ENCODE measurements at places on chromosomes 6 and 20. TPM values are rescaled to one million over a fixed set of nuclear protein-coding genes. Genes with fewer than 3 reads are reported as not detected.

TAAR9 gene
- not detected for polyA plus RNA-seq

ACTL10 gene
- 1.2 TPM for polyA plus RNA-seq

PRICKLE4 gene
- polyA plus RNA-seq, result 0.60 TPM

MUCL3 gene
- not detected for polyA plus RNA-seq

PAK5 gene
- polyA plus RNA-seq, result not detected

GPANK1 gene
- 22.6 TPM for polyA plus RNA-seq

KIAA1755 gene
- not detected for polyA plus RNA-seq

MYBL2 gene
- 5.2 TPM for polyA plus RNA-seq

PARD6B gene
- 0.84 TPM for polyA plus RNA-seq

TSBP1 gene
- not detected for polyA plus RNA-seq

- no peak overlapping the region for H3K27ac ChIP-seq
- peaks cover 58% of the 10 kb centered on the region for H3K4me1 ChIP-seq
- H3K27me3 ChIP-seq, result no peaks in the 10 kb centered on the region
These were observed 20.8 kb downstream of the GFOD1 start for GRCh38 chr6:13466304-13467215.

DNA sequence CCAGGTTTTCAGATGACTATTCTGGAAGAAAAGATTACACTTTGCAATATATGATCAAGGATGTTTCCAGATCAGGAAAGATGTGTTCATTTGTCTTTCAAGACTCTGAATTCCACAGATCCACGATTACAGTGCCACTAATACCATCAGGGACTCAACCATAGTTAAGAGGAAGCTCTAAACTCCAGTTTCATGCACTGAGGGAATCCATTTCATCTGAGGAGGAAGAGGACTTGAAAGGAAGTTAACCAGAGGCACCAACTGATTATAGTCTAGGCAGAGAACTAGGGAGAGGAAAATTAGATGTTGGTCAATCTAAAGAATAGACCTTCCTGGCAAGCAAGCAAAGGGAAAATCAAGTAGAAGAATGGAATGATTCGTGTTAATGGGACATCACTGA lies 218.3 kb upstream of the PRDM1 start:
- H3K27me3 ChIP-seq, result no peaks in the 10 kb centered on the region
- H3K36me3 ChIP-seq, result no peaks in the 10 kb centered on the region
- H3K27ac ChIP-seq, result no peak overlapping the region
- no peak for DNase-seq
- peaks cover 37% of the 10 kb centered on the region for H3K4me1 ChIP-seq
- H3K4me3 ChIP-seq, result no peak overlapping the region

DNA sequence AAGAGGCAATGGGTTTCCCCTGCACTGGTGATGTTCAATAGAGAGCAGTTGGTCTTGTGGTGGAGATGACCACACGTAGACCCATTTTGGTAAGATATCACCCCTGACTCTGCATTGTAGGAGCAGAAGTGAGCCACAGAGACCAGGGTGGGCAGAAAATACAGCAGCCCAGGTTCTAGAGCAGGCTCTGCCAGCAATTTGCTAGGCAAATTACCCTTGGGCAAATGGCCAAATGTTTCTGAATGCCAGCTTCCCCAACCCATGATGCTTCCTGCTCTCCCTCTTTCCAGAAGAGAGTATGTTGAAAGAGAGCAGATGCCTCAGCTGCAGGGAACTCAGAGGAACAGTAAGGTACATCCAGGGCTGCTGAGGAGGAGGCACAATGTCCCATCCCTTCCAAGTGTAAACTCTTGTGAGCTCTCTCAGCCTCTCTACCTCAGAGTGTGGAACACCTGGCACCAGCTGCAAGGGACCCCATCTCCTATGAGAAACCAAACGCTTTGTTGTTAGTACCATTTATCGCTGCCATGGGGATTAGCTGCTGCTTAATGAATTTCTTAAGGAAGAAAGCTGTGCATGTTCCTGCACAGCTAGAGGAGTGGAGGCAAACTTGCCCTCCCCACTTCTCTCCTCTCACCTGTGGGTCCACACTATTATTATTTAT lies 317.5 kb upstream of the MOCS1 start:
- no peak overlapping the region for H3K4me3 ChIP-seq
- no peak overlapping the region for H3K27ac ChIP-seq
- H3K4me1 ChIP-seq, result no peaks in the 10 kb centered on the region
- H3K36me3 ChIP-seq, result no peaks in the 10 kb centered on the region

GRCh38 chr6:30894935-30895334 lies 10.6 kb downstream of the DDR1 start:
- no peak overlapping the region for H3K27ac ChIP-seq
- H3K4me1 ChIP-seq, result no peaks in the 10 kb centered on the region
- H3K36me3 ChIP-seq, result no peaks in the 10 kb centered on the region
- no peak overlapping the region for H3K4me3 ChIP-seq
- DNase-seq, result no peak

GRCh38 chr6:112017169-112017568 lies 36.7 kb upstream of the CCN6 start:
- H3K36me3 ChIP-seq, result no peaks in the 10 kb centered on the region
- DNase-seq, result no peak

GRCh38 chr20:6613280-6613861 lies 154.1 kb upstream of the BMP2 start:
- H3K27me3 ChIP-seq, result no peaks in the 10 kb centered on the region
- H3K27ac ChIP-seq, result no peak overlapping the region
- no peak overlapping the region for H3K4me3 ChIP-seq
- no peaks in the 10 kb centered on the region for H3K4me1 ChIP-seq
- DNase-seq, result no peak

- no peaks in the 10 kb centered on the region for H3K36me3 ChIP-seq
- no peak overlapping the region for H3K4me3 ChIP-seq
- no peaks in the 10 kb centered on the region for H3K27me3 ChIP-seq
These were observed 333.0 kb downstream of the RFPL4B start for GRCh38 chr6:112680091-112680490.

DNA sequence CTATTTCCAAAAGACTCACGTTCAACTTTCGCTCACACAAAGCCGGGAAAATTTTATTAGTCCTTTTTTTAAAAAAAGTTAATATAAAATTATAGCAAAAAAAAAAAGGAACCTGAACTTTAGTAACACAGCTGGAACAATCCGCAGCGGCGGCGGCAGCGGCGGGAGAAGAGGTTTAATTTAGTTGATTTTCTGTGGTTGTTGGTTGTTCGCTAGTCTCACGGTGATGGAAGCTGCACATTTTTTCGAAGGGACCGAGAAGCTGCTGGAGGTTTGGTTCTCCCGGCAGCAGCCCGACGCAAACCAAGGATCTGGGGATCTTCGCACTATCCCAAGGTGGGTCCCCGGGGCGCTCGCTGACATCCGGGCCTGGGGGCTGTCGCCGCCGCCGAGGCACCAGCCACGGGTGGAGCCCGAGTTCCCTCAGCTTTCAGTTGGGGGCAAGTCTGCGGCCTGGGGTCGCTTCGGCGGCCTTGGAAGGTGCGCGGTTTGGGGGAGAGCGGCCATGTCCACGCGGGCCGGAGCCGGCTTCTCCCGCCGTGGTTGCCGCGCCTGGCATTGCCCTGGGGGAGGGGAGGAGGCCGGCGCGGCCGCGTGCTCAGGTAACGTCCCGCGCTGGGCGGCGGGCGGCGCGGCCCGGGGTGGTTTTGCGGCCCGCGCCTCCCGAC lies 429 bp downstream of the AMD1 start:
- H3K4me3 ChIP-seq, result peak overlapping the region; percentile 78
- peak overlapping the region; percentile 80 for H3K27ac ChIP-seq
- peaks cover 42% of the 10 kb centered on the region for H3K4me1 ChIP-seq
- peak; percentile 76 for DNase-seq
- H3K27me3 ChIP-seq, result no peaks in the 10 kb centered on the region
- no peaks in the 10 kb centered on the region for H3K36me3 ChIP-seq

DNA sequence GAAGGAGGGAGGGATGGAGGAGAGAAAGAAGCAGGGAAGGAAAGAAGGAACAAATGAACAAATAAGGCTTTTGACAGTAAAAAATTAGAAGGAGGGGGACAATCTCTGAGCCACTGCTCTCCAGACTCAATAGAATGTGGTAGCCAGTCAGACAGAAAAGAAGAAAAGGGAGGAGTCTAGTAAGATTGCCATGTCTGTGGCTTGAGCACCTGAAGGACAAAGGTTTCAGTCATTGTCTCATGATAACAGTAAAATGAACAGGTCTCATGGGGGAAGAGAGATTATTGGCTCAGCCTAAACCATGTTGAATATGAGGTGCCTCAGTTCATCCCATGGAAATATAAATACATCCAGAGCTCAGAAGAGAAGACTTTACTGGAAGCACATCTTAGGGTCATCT lies 14.0 kb upstream of the LOC128125822 start:
- no peak for DNase-seq
- no peaks in the 10 kb centered on the region for H3K4me1 ChIP-seq
- H3K4me3 ChIP-seq, result no peak overlapping the region

- H3K27ac ChIP-seq, result no peak overlapping the region
- H3K4me3 ChIP-seq, result no peak overlapping the region
- H3K27me3 ChIP-seq, result no peaks in the 10 kb centered on the region
- no peak for DNase-seq
These were observed 181.7 kb downstream of the WDR27 start for GRCh38 chr6:169520104-169520503.

GRCh38 chr6:162173466-162173865 lies 554.1 kb downstream of the PRKN start:
- no peak overlapping the region for H3K27ac ChIP-seq
- no peaks in the 10 kb centered on the region for H3K27me3 ChIP-seq
- DNase-seq, result no peak

GRCh38 chr20:62677678-62678077 lies 31.0 kb upstream of the NTSR1 start:
- DNase-seq, result no peak
- no peaks in the 10 kb centered on the region for H3K36me3 ChIP-seq

DNA sequence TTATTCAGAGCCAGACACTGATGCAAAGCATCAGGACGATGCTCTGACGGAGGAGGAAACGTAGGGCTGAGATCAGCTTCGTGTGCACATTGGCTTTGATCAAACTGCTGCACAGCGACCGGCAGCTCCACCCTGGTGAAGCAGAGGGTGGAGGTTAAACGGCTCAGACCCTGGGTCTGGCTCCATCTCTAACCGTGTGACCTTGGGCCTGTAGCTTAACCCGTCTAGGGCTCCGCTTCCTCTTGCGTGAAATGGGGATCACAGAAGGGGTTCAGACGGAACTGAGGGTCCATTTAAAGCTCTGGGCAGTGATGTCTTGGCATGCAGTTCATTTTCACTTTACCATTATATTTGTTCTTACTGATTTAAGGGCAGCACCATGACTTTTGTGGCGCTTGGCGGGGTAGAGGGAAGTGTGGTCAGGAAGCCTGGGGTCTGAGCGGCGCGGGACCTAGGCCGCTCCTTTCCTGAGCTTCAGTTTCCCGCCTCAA lies 644 bp downstream of the RBL1 start:
- H3K27ac ChIP-seq, result peak overlapping the region; percentile 95
- peak overlapping the region; percentile 42 for H3K4me3 ChIP-seq
- H3K4me1 ChIP-seq, result peaks cover 13% of the 10 kb centered on the region

- no peaks in the 10 kb centered on the region for H3K36me3 ChIP-seq
- H3K4me3 ChIP-seq, result no peak overlapping the region
- no peak for DNase-seq
- no peaks in the 10 kb centered on the region for H3K4me1 ChIP-seq
These were observed 527.8 kb upstream of the RNF217 start for GRCh38 chr6:124434421-124434820.

GRCh38 chr6:91043751-91044150 lies 456.9 kb upstream of the MAP3K7 start:
- no peaks in the 10 kb centered on the region for H3K36me3 ChIP-seq
- no peak for DNase-seq
- H3K4me1 ChIP-seq, result no peaks in the 10 kb centered on the region
- H3K27me3 ChIP-seq, result no peaks in the 10 kb centered on the region
- H3K27ac ChIP-seq, result no peak overlapping the region

DNA sequence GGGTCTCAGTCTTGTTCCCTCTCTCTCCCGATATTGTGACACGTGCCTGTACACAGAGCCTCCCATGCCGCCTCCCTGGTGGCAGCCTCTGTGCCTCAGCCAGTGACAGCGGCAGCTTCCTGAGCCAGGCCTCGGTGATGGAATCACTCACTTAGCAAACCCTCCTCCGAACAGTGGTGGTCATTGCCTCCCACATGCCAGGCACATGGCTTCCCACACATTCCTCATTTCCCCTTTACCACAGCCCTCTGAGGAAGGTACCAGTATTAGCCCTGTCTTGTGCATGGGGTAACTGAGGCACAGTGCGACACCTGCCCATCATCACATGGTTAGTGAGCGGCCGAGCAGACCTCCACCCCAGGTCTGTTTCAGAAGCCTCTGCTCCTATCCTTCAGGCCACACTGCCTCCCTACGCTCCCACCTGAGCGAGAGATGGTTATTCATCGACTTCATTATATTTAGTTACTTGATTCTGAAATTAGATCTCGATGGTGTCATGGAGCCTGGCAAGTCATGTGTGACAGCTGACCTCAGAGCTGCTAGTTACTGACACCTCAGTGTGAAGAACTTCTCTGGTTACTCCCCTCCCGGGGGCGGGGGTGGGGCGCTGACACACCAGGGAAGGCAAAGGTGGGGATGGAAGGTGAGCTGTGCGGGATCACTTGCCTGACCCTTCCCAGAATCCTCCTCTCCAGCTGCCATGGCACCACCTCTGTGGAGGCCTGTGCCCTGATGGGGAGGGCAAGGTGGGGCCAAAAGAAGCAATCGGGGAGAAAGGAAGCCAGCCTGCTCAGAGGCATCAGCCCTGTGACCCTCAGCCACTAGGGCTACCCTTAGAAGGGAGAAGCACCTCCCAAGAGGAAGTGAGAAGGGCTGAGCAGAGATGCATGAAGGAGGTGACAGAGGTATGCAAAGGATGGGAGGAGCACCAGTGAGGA lies 17.9 kb downstream of the MDGA1 start:
- no peaks in the 10 kb centered on the region for H3K27me3 ChIP-seq
- DNase-seq, result peak; percentile 84
- no peak overlapping the region for H3K4me3 ChIP-seq
- peak overlapping the region; percentile 67 for H3K27ac ChIP-seq
- H3K36me3 ChIP-seq, result peaks cover 2% of the 10 kb centered on the region
- peaks cover 42% of the 10 kb centered on the region for H3K4me1 ChIP-seq

GRCh38 chr20:62217913-62218773 lies 1.9 kb downstream of the HRH3 start:
- H3K27ac ChIP-seq, result no peak overlapping the region
- no peak overlapping the region for H3K4me3 ChIP-seq
- DNase-seq, result no peak

DNA sequence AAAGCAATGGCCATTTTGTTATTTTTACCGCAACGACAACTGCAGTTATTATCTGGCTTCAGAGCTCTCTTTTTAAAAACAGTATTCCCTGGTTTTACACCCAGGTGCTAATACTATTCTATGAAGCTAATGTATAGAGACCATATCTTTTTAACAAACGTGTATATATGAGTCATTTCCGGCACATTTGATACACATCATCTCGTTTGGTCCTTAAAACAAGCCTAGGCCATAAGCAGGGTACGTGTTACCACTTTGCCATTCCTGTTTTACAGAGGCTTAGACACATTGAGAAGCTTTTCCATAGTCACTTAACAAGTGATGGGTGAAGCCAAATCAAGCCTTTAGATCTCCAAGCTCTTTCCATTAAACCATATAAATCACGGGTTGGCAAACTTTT lies 5.5 kb downstream of the TRAF3IP2 start:
- H3K27ac ChIP-seq, result no peak overlapping the region
- DNase-seq, result no peak
- peaks cover 20% of the 10 kb centered on the region for H3K4me1 ChIP-seq
- peaks cover 24% of the 10 kb centered on the region for H3K36me3 ChIP-seq
- no peak overlapping the region for H3K4me3 ChIP-seq
